Activated CD4-positive, alpha-beta memory T cell treated with anti-CD3 and anti-CD28 coated beads, Interleukin-2, amount 10 ng/mL, durations not matched to agents 7 days and 5 days (primary cell): ENCODE measurements at places on chromosomes 5 and 9.
A peak's percentile ranks its signal among the peaks of the same experiment; 100 is the strongest.

GRCh38 chr9:99762470-99762869 lies 59.2 kb upstream of the NR4A3 start:
- H3K4me1 ChIP-seq: peaks cover 2% of the 10 kb centered on the region
- H3K36me3 ChIP-seq: no peaks in the 10 kb centered on the region
- H3K4me3 ChIP-seq: no peak overlapping the region
- no peak overlapping the region for H3K27ac ChIP-seq
- DNase-seq: no peak

- no peak overlapping the region for H3K27ac ChIP-seq
- no peak for DNase-seq
- H3K27me3 ChIP-seq: no peaks in the 10 kb centered on the region
- no peaks in the 10 kb centered on the region for H3K36me3 ChIP-seq
- no peaks in the 10 kb centered on the region for H3K4me1 ChIP-seq
- H3K4me3 ChIP-seq: no peak overlapping the region
Observed at GRCh38 chr5:135705141-135705631, 126.4 kb upstream of the CXCL14 start.

GRCh38 chr5:455806-456205 lies 12.8 kb downstream of the EXOC3 start:
- no peak overlapping the region for H3K27ac ChIP-seq
- peaks cover 91% of the 10 kb centered on the region for H3K36me3 ChIP-seq
- H3K4me3 ChIP-seq: no peak overlapping the region
- peaks cover 57% of the 10 kb centered on the region for H3K4me1 ChIP-seq

DNA sequence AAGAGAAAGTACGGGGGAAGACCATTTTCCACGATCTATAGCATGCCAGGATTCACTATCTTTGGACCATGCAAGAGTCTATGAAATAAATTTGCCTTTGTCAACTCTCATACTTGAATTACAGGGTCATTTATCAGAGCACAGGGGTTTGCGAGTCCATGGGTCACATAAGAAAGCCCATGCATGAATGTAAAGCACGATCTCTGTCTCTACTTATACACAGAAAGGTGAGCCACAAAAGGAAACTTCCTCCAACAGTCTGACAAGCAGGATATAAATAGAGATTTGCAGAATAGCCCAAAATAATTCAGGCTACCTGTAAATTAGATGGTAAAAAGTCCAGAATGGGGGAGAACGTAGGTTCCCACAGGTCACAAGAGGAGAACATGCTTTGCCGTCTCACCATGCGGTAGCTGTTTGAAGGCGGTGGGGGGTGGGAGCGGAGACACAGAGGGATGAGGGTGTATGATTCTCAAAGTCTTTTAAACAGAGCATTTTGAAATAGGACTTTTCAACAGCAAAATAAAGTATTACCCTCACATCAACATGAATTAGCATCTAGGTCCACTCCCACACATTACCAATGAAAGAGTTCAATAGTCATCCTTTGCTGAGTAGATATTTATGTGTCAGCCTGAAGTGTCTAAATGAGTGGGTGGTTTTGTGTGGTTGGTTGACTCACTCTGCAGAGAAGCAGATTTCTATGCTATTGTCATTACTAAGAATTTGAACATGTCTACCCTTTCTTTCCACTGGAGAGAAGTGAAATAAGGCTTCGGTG lies 279.7 kb downstream of the EBF1 start:
- H3K36me3 ChIP-seq: peaks cover 11% of the 10 kb centered on the region
- H3K27me3 ChIP-seq: no peaks in the 10 kb centered on the region
- no peak overlapping the region for H3K4me3 ChIP-seq
- no peak for DNase-seq
- H3K4me1 ChIP-seq: peaks cover 59% of the 10 kb centered on the region

DNA sequence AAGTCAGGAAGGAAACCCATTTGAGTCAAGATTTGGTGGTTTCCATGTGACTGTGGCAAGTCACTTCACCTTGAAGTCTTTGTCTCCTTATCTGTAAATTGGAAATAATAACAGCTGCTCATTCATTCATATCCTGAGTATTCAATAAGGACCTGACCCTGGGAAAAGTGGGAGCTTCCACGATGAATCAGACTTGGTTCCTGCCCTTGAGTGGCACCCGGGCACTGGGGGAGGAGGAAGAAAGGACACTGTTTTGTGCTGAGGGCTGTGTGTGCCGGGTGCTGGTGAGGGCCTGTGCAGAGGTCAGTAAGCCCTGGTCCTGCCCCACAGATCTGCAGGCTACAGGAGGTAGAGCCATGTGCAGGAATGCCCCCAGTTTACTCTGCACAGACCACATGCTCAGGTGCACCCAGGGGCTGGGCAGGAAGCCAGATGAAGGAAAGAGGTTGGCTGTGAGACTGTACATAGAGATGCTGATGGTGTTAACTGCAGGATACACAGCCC lies 6.8 kb downstream of the NDST1 start:
- H3K36me3 ChIP-seq: no peaks in the 10 kb centered on the region
- no peak overlapping the region for H3K27ac ChIP-seq
- no peak for DNase-seq
- H3K27me3 ChIP-seq: no peaks in the 10 kb centered on the region
- H3K4me1 ChIP-seq: no peaks in the 10 kb centered on the region

DNA sequence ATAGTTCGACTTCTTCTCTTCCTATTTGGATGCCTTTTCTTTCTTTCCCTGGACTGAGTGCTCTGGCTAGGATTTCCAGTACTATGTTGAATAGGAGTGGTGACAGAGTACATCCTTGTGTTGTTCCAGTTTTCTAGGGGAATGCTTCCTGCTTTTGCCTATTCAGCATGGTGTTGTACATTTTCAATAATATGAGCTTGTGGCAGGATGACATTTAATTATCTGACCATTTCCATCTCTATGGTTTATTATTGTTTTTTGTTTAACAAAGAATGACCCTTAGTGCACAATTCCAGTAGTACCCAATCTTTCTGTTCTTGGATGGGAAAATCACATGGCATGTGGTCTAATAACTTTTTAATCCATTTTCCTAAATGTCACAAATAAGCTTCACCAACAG lies 135.6 kb upstream of the SLC12A2 start:
- no peak overlapping the region for H3K4me3 ChIP-seq
- no peak for DNase-seq

DNA sequence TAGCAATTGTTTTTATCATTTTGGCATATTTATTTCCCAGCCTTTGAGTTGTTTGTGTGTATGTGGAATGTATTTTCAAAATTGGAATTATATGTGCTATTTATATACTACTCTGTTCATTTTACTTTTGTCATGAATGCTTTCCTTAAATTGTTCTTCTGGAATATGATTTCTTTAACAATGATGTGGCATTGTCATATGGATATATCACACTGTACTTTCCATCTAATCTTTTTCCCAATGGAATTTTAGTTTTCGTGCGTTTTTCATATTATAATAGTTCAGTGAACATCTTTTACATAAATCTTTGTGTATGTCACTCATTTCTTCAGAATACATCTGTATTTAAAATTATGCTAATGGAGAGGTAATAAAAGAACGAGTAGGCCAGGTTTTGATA lies 980.1 kb upstream of the WWC1 start:
- H3K36me3 ChIP-seq: no peaks in the 10 kb centered on the region
- H3K4me3 ChIP-seq: no peak overlapping the region
- no peaks in the 10 kb centered on the region for H3K27me3 ChIP-seq
- DNase-seq: no peak

DNA sequence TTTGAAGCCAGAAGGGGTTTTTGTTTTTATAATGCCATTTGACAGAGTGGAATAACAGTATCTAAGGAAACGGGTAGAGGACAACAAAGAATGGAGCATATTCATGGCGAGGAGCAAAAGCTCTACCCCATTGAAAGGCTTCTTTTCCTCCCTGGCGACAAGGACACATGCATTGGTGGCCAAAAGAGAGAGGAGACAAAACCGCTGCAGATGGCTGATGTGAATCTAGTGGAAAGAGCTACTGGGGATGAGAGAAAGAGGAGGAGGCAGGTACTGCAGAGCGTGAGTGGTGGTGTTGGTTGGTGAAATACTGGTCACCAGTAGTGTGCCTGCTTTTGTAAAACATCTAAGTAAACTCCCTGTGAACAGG lies 491 bp downstream of the APC start:
- DNase-seq: no peak
- peak overlapping the region; percentile 87 for H3K4me3 ChIP-seq
- peak overlapping the region; percentile 58 for H3K27ac ChIP-seq
- H3K36me3 ChIP-seq: peaks cover 5% of the 10 kb centered on the region
- H3K27me3 ChIP-seq: no peaks in the 10 kb centered on the region
- H3K4me1 ChIP-seq: peaks cover 12% of the 10 kb centered on the region

DNA sequence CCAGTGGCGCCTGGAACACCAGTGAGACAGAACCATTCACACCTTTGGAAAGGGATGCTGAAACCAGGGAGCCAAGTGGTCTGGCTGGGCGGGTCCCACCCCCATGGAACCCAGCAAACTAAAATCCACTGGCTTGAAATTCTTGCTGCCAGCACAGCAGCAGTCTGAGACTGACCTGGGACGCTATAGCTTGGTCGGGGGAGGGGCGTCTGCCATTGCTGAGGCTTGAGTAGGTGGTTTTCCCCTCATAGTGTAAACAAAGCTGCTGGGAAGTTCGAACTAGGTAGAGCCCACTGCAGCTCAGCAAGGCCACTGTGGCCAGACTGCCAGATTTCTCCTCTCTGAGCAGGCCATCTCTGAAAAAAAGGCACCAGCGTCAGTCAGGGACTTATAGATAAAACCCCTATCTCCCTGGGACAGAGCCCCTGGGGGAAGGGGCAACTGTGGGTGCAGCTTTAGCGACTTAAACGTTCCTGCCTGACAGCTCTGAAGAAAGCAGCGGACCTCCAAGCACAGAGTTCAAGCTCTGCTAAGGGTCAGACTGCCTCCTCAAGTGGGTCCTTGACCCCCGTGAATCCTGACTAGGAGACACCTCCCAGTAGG lies 42.0 kb upstream of the FKTN start:
- no peak for DNase-seq
- H3K27me3 ChIP-seq: no peaks in the 10 kb centered on the region
- H3K4me3 ChIP-seq: no peak overlapping the region
- H3K36me3 ChIP-seq: peaks cover 15% of the 10 kb centered on the region
- H3K4me1 ChIP-seq: no peaks in the 10 kb centered on the region

- DNase-seq: no peak
- H3K4me1 ChIP-seq: no peaks in the 10 kb centered on the region
- H3K27ac ChIP-seq: no peak overlapping the region
- H3K4me3 ChIP-seq: no peak overlapping the region
Observed at GRCh38 chr9:110334871-110335270, 2.8 kb downstream of the TXNDC8 start.

DNA sequence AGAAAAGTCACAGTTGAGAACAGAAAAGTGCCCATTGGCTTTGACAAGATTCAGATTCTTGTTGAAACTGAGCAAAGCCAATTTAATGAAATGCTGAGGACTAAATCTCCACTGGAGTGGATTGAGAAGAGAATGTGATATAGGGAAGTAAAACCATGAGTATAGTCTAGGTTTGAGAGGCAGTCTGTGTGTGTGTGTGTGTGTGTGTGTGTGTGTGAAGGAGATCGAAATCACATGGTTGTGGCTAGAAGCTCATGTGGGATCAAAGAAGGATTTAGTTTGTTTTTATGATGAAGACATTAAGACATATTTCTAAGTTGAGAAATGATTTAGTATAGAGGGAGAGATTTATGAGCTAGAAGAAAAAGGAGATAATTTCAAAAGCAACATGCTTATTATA lies 275.7 kb upstream of the DAB2 start:
- no peak overlapping the region for H3K4me3 ChIP-seq
- no peak for DNase-seq
- H3K27me3 ChIP-seq: peaks cover 9% of the 10 kb centered on the region

GRCh38 chr9:33403941-33404787 lies 1.8 kb upstream of the AQP7 start:
- H3K4me3 ChIP-seq: no peak overlapping the region
- peaks cover 10% of the 10 kb centered on the region for H3K4me1 ChIP-seq
- peaks cover 2% of the 10 kb centered on the region for H3K27me3 ChIP-seq
- H3K27ac ChIP-seq: no peak overlapping the region
- H3K36me3 ChIP-seq: no peaks in the 10 kb centered on the region

DNA sequence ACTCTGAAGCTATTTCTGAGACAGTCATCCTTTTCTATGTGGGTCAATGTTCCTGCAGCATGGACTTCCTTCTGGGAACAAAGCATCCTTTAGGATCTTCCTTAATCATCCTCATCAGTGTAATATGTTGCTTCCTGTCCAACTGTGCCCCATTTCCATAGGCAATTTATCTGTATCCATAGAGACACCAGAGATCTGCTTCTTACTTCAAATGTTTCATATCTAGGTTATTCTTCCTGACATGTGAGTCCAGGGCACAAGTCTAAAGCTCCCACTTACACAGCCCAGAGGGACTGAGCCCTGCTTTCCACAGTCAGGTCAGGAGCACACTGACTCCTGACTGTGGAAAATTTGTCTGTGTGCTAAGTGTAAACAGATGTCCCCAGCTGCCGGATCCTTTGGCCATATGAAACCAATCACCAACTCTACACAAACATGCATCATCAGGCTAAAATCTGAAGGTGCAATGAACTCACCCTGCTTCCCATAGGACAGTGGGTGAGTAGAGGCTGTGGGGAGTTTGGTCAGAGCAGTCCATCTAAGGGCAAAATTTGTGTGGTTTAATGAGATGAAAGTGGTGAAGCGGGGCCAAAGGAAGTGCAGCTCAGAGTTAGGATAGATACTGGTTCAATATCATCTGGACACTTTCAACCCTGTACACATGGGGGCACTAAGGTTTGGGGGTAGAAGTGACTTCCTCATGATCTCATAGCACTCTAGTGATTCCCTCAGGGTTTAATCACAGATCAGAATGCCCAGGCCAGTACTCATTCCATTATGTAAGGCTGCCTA lies 85.2 kb upstream of the TNC start:
- no peak overlapping the region for H3K4me3 ChIP-seq
- H3K4me1 ChIP-seq: peaks cover 33% of the 10 kb centered on the region
- peaks cover 35% of the 10 kb centered on the region for H3K27me3 ChIP-seq
- H3K27ac ChIP-seq: no peak overlapping the region
- DNase-seq: no peak

- H3K27me3 ChIP-seq: no peaks in the 10 kb centered on the region
- no peak overlapping the region for H3K4me3 ChIP-seq
- no peak for DNase-seq
- peaks cover 4% of the 10 kb centered on the region for H3K36me3 ChIP-seq
- no peak overlapping the region for H3K27ac ChIP-seq
Observed at GRCh38 chr5:179451114-179451827, 99.1 kb upstream of the RUFY1 start.

- no peak within 1 kb of the TSS for H3K27ac ChIP-seq
- H3K36me3 ChIP-seq: peaks cover 17% of the 10 kb centered on the region
- H3K4me3 ChIP-seq: no peak within 1 kb of the TSS
- no peak for DNase-seq
- H3K27me3 ChIP-seq: no peaks in the 10 kb centered on the region
- H3K4me1 ChIP-seq: peaks cover 39% of the 10 kb centered on the region
Observed at GRCh38 chr9:21141427-21141882, at the start of gene IFNW1. Gene IFNW1 (minus strand): TSS chr9:21141832. CDS start chr9:21141570, 262 bp downstream.
